ENCODE measurements at places on chromosomes 7 and 10. TPM values are rescaled to one million over a fixed set of nuclear protein-coding genes. Genes with fewer than 3 reads are reported as not detected.

DNA sequence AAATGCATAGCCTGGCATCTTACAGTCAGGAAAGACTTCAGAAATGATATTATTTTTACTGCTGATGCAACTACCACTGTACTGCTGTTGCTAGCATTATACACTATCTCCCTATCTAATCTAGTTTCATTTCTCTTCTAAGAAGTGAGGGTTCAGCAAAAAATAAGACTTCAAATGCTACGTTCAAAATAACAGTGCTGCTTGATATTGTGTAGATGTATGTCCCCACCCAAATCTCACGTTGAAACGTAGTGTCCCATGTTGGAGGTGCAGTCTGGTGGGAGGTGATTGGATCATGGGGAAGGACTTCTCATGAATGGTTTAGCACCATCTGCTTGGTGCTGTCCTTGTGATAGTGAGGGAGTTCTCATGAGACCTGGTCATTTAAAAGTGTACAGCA is 129.4 kb downstream of the ANK3 start:
- no peak overlapping the region for H3K27ac ChIP-seq
- H3K4me3 ChIP-seq = no peak overlapping the region
- H3K4me1 ChIP-seq = no peaks in the 10 kb centered on the region
- DNase-seq = no peak
- no peaks in the 10 kb centered on the region for H3K27me3 ChIP-seq

GRCh38 chr10:119309423-119309770 is 102.0 kb downstream of the GRK5 start:
- no peak overlapping the region for H3K27ac ChIP-seq
- peaks cover 71% of the 10 kb centered on the region for H3K4me1 ChIP-seq
- H3K27me3 ChIP-seq = no peaks in the 10 kb centered on the region
- H3K36me3 ChIP-seq = no peaks in the 10 kb centered on the region
- peak; percentile 3 for DNase-seq

DNA sequence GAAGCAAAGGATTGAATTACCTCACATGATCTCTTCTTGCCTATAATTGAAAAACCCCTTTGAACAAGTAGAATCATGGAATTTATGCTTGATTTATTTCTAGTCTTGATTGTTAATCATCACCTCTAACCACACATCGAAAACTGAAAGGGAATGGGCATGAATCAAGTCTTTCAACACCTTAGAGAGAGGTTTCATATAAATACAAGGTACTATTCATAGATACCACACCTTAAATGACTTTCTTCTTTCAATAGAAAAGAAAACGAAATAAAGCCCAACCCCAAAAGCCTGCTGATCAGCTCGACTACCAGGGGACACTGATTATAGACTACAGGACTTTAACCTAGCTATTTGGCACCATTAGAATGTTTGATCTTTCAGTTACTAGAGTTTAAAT is 128.6 kb upstream of the PTPRZ1 start:
- no peaks in the 10 kb centered on the region for H3K4me1 ChIP-seq
- no peaks in the 10 kb centered on the region for H3K36me3 ChIP-seq
- no peak overlapping the region for H3K27ac ChIP-seq

Gene IDI2
- total RNA-seq = not detected

Gene SMKR1
- 1.1 TPM for total RNA-seq

DNA sequence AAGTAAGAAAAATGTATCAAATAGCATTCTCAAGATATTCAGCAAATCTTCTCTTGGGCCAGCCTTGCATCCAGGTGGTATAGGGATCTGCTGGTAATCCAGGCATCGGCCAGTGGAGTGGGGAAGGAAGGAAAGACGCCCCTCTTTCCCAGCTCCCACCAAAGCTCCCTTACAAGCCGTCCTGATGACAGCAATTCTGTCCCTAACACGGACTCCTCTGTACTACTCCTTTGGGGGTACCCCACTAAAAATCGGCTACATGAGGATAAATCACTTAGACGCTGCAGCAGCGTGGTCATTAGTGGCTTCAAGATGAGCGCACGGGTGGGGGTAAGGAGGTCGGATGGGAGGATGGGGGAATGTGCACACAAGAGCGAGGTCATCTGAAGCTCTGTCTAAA is 24.7 kb upstream of the NUB1 start:
- no peak overlapping the region for H3K27ac ChIP-seq
- H3K4me3 ChIP-seq = no peak overlapping the region

DNA sequence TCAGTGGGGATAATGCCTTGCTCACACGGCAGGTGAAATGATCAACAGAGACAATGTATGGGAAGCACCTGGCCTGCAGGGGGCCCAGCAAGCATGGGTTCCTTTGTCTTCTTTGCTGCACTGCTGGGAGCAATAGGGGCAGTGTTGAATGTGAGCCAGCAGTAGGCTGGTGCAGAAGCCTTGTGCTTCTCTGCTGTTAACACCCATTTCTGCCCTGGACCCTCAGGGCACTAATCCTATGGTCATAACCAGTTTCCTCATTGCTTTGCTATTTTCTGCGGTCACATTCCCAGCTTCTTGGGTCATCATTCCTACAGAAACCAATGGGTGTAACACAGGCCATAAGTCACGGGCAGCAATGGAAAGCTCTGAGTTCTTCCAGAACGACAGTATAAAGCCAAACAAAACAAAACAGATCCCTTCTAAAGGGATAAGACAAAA is 10.9 kb upstream of the LGI1 start:
- H3K27me3 ChIP-seq = no peaks in the 10 kb centered on the region
- no peaks in the 10 kb centered on the region for H3K36me3 ChIP-seq
- no peak overlapping the region for H3K4me3 ChIP-seq
- no peak overlapping the region for H3K27ac ChIP-seq

GRCh38 chr10:58347967-58348366 is 13.2 kb downstream of the UBE2D1 start:
- no peak overlapping the region for H3K27ac ChIP-seq
- no peak for DNase-seq
- H3K36me3 ChIP-seq = no peaks in the 10 kb centered on the region
- no peaks in the 10 kb centered on the region for H3K27me3 ChIP-seq

DNA sequence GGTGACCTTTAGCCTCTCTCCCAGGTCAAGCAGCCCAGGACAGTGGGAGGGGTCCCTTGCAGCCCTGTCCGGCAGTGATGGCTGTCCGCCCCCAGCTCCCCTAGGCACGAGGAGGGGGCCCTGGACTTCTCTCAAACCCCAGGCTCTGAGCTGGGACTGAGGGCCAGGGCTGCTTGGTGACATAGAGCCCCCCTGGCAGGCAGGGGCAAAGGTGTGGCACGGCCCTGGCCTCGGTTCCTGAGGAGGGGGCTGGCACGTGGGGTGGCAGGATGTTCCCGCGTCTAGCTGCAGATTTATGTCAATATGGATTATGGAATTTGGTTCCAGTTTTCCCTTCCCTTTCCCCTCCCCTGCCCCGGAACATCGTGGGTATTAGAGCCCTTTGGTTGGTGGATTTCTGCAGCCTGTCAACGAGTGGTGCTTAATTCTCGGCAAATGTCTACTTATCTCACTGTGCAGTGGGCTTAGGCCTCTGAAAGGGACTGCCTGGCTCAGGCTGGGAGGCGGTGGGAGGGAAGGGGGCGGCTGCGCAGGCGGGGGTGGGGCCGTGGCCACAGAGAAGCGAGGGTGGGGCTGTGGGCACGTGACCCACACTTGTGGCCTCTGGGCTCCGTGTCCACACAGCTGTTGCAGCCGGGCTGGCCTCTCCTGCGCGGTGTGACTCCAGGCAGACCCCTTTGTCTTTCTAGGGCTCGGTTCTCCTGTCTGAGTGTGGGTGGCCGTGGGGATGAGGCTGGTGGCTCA is 19.3 kb downstream of the UNCX start:
- H3K4me1 ChIP-seq = peaks cover 13% of the 10 kb centered on the region
- no peak overlapping the region for H3K27ac ChIP-seq
- peaks cover 100% of the 10 kb centered on the region for H3K27me3 ChIP-seq
- peak; percentile 32 for DNase-seq

DNA sequence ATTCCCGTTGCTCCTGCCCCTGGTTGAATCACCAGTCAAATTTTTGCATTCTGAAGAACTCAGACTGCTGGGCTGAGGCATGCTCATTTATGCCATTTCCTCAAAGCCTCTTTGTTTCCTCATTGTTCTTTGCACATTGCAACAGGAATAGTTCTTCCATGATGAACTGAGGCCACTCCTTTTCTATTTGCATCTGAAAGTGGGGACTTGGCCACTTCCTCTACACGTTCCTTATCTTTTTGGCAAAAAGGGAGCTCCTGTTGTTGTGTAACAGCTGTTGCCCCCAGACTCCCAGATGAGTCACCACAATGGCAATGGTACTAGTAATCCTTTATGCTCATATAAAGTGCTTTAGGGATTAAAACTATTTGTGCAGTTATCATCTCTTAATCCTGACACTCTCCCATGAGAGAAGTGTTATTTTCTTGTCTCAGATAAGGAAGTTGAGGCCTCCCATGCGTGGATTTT is 20.1 kb upstream of the ITPRID1 start:
- no peaks in the 10 kb centered on the region for H3K36me3 ChIP-seq
- H3K4me1 ChIP-seq = no peaks in the 10 kb centered on the region
- no peak for DNase-seq
- H3K4me3 ChIP-seq = no peak overlapping the region
- no peak overlapping the region for H3K27ac ChIP-seq
- H3K27me3 ChIP-seq = no peaks in the 10 kb centered on the region

DNA sequence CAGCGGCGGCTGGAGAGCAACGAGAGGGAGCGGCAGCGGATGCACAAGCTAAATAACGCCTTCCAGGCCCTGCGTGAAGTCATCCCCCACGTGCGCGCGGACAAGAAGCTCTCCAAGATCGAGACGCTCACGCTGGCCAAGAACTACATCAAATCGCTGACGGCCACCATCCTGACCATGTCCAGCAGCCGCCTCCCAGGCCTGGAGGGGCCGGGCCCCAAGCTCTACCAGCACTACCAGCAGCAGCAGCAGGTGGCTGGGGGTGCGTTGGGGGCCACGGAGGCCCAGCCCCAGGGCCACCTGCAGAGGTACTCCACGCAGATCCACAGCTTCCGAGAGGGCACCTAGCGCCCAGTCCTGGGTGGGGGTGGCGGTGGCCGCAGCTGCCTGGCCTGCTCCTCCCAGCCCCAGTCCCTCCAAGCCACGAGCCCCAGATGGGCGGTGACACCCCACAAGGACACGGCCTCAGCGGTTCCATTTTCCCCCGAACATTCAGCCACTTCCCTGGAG is 1.3 kb downstream of the BHLHA15 start:
- peaks cover 23% of the 10 kb centered on the region for H3K36me3 ChIP-seq
- DNase-seq = peak; percentile 42
- H3K27me3 ChIP-seq = no peaks in the 10 kb centered on the region
- H3K4me3 ChIP-seq = no peak overlapping the region
- H3K4me1 ChIP-seq = no peaks in the 10 kb centered on the region

DNA sequence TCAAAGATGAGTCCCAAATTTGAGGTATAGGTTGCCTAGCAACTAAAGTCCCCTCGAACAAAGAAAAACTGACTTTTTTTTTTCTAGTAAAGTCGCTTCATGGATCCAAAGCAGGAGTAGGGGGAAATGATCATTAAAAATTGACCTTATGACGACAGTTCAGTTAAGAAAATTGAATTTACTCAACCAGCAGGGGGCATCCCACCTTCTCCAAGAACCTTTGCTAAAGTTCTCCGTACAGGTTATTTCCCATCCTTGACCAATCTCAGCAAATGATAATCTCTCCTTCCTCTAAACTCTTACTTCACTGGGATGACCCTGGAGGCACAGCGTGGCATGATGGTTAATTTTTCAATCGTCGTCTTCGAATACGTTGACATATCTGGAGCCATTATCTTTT is 228.3 kb downstream of the CALN1 start:
- no peak overlapping the region for H3K4me3 ChIP-seq
- no peak overlapping the region for H3K27ac ChIP-seq
- no peak for DNase-seq
- H3K4me1 ChIP-seq = no peaks in the 10 kb centered on the region
- H3K27me3 ChIP-seq = no peaks in the 10 kb centered on the region

DNA sequence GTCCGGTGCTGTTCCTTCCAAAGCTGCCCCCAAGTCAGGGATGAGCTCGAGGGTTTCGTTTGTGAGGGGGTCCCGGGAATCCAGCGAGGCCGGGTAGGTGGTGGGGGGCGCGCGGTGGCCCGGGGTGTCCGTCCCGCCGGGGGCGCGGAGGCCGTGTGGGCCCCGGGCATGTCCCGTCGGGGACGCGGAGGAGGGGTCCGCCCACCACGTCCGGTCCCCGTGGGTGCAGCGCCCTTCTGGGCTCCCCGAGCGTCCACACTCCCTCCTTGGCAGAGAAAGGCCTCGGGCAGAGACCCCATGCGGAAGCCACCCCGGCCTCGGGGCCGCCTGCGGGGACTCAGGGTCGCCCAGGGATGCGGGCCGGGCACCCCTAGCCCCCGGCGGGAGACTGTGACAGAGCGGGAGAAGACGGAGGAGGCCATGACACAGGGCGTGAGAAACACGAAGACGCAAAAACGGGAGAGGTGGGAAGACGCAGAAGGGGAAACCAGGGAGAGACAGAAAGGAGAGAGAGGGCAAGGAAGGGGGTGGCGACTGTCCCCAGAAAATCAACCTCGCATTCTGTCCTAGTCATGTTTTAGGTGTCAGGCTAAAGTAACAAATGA is 640 bp upstream of the ZNF425 start:
- H3K36me3 ChIP-seq = peaks cover 11% of the 10 kb centered on the region
- peak overlapping the region; percentile 99 for H3K4me3 ChIP-seq
- peak; percentile 82 for DNase-seq
- H3K27ac ChIP-seq = peak overlapping the region; percentile 96
- H3K4me1 ChIP-seq = peaks cover 17% of the 10 kb centered on the region

Gene JAKMIP3
- 0.18 TPM for total RNA-seq

DNA sequence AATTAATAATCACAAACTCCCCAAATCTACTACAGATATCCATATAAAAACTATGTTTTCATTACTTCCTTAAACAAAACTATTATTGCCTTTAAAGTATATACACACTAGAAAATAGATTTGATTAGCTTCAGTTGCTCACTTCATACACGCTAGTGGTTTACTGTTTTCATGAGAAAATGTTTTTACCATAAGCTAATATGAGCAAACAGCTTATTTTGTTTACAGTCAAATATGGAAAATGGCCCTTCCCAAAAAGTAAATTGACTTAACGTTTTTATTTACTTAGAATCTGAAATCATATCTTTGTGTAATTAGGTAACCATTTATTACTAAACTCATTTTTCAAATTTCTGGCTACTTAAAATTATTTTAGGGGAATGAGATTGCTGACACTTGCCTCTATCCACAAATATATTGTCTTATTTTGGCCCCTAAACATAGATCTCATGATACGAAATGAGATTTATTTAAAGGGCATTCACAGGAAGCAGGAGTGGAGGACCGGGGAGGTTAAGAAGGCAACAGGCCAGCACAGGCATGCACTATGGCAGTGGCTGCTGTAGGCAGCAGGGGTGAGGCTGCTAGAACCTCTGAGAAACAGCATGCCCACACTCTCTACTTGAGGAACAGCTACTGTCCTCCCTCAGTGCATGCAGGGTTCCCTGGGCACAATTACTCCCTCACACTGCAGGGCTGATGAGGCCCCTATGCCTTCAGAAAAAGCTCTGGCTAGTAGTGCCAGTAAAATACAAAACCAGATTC is 29.6 kb upstream of the SOSTDC1 start:
- DNase-seq = no peak
- H3K27me3 ChIP-seq = no peaks in the 10 kb centered on the region
- no peak overlapping the region for H3K27ac ChIP-seq
- H3K36me3 ChIP-seq = no peaks in the 10 kb centered on the region

Gene GPR15LG
- total RNA-seq = not detected
